Stimulated activated CD8-positive, alpha-beta memory T cell treated with anti-CD3 and anti-CD28 coated beads, Interleukin-7, amount 100 ng/mL, for 4 hours (primary cell): ENCODE measurements at places on chromosomes 4 and X.

DNA sequence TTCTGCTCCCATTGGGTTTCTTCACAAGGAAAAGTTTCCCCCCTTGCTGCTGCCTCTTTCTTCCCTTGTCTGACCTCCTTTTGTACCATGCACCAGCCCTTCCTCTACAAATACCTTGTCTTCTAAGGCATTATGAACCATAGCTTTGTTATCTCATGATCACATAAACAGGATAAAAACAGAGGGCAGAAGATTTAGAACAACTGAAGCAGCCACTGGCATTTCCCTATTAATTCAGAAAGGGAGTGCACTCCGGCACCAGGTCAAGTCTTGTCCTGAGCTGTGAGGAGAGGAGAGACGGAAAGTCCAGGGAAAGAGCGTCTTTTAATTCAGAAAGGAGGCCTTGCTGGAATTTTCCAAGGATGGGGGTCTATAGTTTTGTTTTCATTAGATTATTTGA lies 281.7 kb downstream of the RCHY1 start:
- no peak for DNase-seq

GRCh38 chrX:31847773-31848172 lies 775.9 kb upstream of the FTHL17 start:
- DNase-seq = no peak

GRCh38 chr4:88211473-88212252 lies 53.2 kb upstream of the ABCG2 start:
- DNase-seq = peak; percentile 5

- DNase-seq = no peak
Observed at GRCh38 chr4:83150653-83151330, 36.3 kb upstream of the PLAC8 start.
